ENCODE measurements at places on chromosomes 7 and 10.

GRCh38 chr7:29412912-29413311 is 150.7 kb upstream of the PRR15 start:
- no peak for DNase-seq

GRCh38 chr7:53744403-53744760 is 708.9 kb downstream of the POM121L12 start:
- DNase-seq = no peak

- peak; percentile 91 for DNase-seq
These were observed 143.4 kb downstream of the CELF2 start for GRCh38 chr10:11161096-11161495.

DNA sequence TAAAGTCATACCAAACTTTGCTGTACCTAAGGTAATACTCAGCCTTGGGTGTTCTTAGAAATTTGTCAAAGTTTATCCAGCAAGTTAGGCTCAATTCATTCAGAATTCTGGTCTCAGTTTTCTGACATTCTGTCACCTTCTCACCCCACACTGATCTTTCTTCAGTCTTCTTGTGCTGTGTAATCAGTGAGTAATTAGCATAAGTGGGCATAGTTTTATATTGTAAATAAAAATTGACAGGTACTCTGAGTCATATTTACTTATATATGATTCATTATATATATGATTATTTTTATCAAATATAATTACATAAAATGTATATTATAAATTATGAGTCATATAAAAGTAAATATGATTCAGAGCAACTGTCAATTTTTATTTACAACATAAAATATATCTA is 170.9 kb upstream of the MAGI2 start:
- DNase-seq = no peak

DNA sequence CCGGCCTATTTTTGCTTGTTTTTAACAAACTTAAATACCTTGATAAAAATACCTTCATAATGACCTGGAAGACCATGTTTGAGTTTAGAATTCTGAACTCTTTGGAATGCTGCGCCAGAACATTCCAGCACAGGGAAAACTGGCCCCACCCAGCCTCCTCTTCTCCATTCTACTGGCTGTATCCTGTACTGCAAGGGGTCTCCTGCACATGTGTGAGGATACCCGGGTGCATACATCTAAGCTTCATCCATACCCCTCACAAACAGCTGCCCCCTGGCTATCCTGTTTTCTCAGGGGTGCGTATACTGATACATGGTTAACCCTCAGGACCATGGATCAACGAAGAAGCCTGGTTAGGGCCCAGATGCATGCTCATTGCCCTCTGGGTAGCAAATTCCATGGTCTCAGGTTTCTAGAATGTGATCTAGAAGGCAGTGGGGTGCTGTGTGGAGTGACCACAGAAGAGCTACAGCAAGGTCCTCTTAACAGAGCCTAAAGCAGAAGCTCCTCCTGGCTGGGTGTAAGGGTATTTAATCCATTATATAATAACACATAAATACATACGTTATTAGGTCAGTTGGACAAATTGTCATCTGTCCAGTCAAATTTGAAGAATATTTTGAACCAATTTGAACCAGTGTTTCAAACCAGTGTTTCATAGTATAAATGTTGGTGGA is 26.1 kb downstream of the HACD1 start:
- DNase-seq = no peak

- no peak for DNase-seq
These were observed 88.2 kb upstream of the CCDC71L start for GRCh38 chr7:106749165-106749564.

DNA sequence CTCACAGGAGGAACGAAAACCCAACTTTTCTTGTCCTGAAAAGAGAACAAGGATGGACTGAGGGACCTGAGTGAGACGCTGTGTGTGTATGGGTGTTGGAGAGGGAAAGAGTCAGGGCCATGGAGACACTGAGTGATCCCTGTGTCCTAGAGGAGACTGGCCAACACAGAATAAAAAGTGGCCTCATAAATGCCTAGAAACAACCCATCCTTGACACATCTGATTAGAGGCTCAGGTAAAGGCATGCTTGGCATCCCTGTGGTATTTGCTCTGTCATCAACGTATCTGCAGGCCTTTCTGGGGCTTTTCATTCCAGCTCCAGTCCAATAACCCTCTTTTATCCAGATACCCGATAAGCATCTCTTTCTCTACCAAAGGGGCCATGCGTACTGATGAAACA is 86.3 kb downstream of the FGFR2 start:
- DNase-seq = no peak

DNA sequence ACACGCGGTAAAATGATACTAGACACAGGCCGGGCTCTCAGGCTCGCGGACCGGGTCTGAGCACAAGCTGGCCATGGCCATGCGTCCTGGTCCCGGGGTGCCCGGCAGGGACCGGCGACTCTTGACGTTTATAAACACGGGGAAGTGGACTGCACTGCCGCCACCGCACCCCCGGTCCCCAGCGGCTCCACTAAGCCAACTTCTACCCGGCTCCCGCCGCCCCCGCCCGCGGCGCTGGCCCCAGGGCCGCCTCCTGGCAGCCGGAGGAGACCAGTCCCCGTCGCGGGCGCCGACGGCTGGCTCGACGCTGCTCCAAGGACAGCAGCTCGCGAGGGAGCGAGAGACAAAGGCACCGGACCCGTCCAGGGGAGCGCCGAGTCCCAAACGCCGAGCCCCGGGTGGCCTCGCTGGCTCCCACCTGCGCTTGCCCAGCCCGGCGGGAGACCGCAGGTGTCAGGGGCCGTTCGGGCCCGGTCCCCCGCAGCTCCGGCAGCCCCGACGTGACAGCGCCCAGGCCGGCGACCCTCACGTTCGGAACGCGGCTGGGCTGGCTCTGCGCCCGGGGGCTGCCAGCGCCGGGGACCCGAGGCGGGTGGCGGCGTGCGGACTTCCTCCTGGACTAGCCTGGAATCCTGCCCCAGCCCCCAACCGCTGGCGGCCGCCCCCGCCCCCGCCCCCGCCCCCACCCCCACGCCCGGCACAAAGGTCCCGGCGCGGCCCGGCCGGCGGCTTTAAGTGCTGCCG is 517 bp downstream of the ITGB1 start:
- DNase-seq = no peak

Data from NCI-H446 treated with DMSO at 0.1 percent for 48 hours (cell line).